Glomerular endothelial cell (primary cell): ENCODE measurements at places on chromosomes 6 and 20. TPM values are rescaled to one million over a fixed set of nuclear protein-coding genes. Genes with fewer than 3 reads are reported as not detected.

The ZSCAN9 gene
- 7.1 and 18.6 TPM in 2 replicates for total RNA-seq

The GPLD1 gene
- 0.18 TPM in 1 of 2 replicates, not detected in the other for total RNA-seq

The EEF1A2 gene
- 2.5 and 4.6 TPM in 2 replicates for total RNA-seq

The TCF15 gene
- 13.0 and 20.4 TPM in 2 replicates for total RNA-seq
